ENCODE measurements at places on chromosomes 5 and 9. TPM values are rescaled to one million over a fixed set of nuclear protein-coding genes. Genes with fewer than 3 reads are reported as not detected.

The RAPGEF6 gene
- 18.6 TPM for total RNA-seq

The PCDHB11 gene
- total RNA-seq = 1.1 TPM

The GPX3 gene
- total RNA-seq = 8.8 TPM

The POLR3G gene
- 1.8 TPM for total RNA-seq

All from osteoblast (primary cell).